ENCODE measurements at places on chromosomes 7 and 10. TPM values are rescaled to one million over a fixed set of nuclear protein-coding genes. Genes with fewer than 3 reads are reported as not detected.

The NYAP1 gene
- 1.1 TPM for total RNA-seq

DNA sequence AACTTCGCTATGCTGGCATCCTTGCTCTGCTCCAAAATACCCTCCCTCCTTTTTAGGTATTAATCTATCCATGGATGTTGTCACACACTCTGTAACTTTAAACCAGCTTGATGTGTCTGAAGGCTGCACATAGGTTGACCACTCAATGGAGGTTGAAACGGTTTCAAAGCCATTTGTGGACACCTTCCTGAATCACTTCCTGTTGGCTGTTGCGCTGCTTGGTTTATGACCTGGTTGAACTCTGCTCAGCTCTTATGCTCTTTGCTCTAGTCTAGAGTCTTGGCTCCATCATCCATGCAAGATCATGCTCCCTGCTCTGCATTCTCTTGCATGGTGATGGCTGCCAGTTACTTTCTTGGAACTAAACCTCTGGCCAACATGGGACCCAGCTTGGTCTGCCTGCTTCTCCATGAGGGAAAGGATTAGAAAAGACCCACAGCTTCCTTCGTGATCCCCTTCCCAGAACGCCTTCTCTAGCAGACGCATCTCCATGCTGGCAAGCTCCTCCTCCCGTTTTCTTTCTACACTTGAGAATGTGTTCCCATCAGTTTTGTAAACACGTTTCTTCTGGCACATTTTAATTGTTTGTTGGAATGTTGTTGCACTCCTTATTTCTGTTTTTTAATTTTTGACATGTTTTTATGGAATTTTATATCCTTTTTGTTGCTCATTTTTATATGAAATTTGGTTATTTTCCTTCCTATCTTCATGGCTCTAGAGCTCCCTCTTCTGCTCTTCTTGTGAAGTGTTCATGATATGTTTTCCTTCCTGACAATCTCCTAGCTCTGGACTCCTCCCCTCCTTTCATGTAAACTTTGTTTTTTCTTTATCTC is 149.8 kb downstream of the XPNPEP1 start:
- no peaks in the 10 kb centered on the region for H3K27me3 ChIP-seq
- H3K36me3 ChIP-seq = no peaks in the 10 kb centered on the region
- DNase-seq = peak; percentile 39
- H3K4me3 ChIP-seq = no peak overlapping the region
- no peaks in the 10 kb centered on the region for H3K4me1 ChIP-seq

The ZNF655 gene
- total RNA-seq = 138 TPM

GRCh38 chr10:125060026-125060425 is 100.3 kb downstream of the CTBP2 start:
- peaks cover 71% of the 10 kb centered on the region for H3K4me1 ChIP-seq
- H3K36me3 ChIP-seq = no peaks in the 10 kb centered on the region
- H3K27ac ChIP-seq = peak overlapping the region; percentile 66
- no peaks in the 10 kb centered on the region for H3K27me3 ChIP-seq

GRCh38 chr7:138726288-138726687 is 25.1 kb upstream of the SVOPL start:
- no peak overlapping the region for H3K4me3 ChIP-seq
- no peaks in the 10 kb centered on the region for H3K27me3 ChIP-seq
- no peak overlapping the region for H3K27ac ChIP-seq
- no peak for DNase-seq
- no peaks in the 10 kb centered on the region for H3K36me3 ChIP-seq

GRCh38 chr10:130140425-130140824 is 4.2 kb downstream of the GLRX3 start:
- H3K27ac ChIP-seq = no peak overlapping the region
- no peaks in the 10 kb centered on the region for H3K27me3 ChIP-seq
- no peak overlapping the region for H3K4me3 ChIP-seq
- H3K36me3 ChIP-seq = peaks cover 5% of the 10 kb centered on the region

The PODXL gene
- 71.2 TPM for total RNA-seq

- H3K4me1 ChIP-seq = peaks cover 4% of the 10 kb centered on the region
- no peak for DNase-seq
- no peaks in the 10 kb centered on the region for H3K36me3 ChIP-seq
- peak overlapping the region; percentile 5 for H3K4me3 ChIP-seq
Measured at GRCh38 chr7:127251036-127251464, 1.7 kb downstream of the GRM8 start.

The CDHR3 gene
- 80.3 TPM for total RNA-seq

GRCh38 chr10:11527691-11528255 is 83.7 kb downstream of the USP6NL start:
- H3K36me3 ChIP-seq = no peaks in the 10 kb centered on the region
- peak; percentile 44 for DNase-seq
- peaks cover 8% of the 10 kb centered on the region for H3K4me1 ChIP-seq

DNA sequence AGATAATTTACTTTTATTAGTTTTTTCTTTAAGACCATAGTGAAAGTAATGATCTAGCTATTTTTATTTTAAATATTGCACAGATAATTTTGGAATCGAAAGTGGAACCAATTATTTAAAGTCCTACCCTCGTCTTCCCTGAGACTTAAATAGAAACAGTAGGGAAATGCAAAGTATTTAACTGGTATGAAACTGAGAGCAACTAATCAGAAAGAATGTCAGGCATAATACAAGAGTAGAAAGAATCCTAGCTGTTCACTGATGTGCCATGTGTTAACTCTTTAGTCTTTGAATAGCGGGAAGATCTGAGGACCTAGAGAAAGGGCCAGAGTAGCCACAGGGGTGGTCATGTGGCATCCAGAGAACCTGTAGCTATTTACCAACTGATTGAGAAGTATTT is 630.0 kb downstream of the NRG3 start:
- no peaks in the 10 kb centered on the region for H3K4me1 ChIP-seq
- no peak overlapping the region for H3K27ac ChIP-seq
- DNase-seq = no peak
- no peaks in the 10 kb centered on the region for H3K27me3 ChIP-seq
- no peaks in the 10 kb centered on the region for H3K36me3 ChIP-seq

The CDCA7L gene
- total RNA-seq = 25.7 TPM

GRCh38 chr7:157278791-157279724 is 57.7 kb upstream of the DNAJB6 start:
- H3K4me1 ChIP-seq = no peaks in the 10 kb centered on the region
- peak overlapping the region; percentile 48 for H3K4me3 ChIP-seq
- no peaks in the 10 kb centered on the region for H3K27me3 ChIP-seq

- H3K4me1 ChIP-seq = no peaks in the 10 kb centered on the region
- no peak overlapping the region for H3K4me3 ChIP-seq
- no peaks in the 10 kb centered on the region for H3K36me3 ChIP-seq
Measured at GRCh38 chr10:128642023-128642422, 515.8 kb upstream of the MKI67 start.

- H3K36me3 ChIP-seq = no peaks in the 10 kb centered on the region
- no peaks in the 10 kb centered on the region for H3K4me1 ChIP-seq
- H3K27ac ChIP-seq = no peak overlapping the region
Measured at GRCh38 chr10:43870968-43871439, 222.3 kb upstream of the ZNF32 start.

DNA sequence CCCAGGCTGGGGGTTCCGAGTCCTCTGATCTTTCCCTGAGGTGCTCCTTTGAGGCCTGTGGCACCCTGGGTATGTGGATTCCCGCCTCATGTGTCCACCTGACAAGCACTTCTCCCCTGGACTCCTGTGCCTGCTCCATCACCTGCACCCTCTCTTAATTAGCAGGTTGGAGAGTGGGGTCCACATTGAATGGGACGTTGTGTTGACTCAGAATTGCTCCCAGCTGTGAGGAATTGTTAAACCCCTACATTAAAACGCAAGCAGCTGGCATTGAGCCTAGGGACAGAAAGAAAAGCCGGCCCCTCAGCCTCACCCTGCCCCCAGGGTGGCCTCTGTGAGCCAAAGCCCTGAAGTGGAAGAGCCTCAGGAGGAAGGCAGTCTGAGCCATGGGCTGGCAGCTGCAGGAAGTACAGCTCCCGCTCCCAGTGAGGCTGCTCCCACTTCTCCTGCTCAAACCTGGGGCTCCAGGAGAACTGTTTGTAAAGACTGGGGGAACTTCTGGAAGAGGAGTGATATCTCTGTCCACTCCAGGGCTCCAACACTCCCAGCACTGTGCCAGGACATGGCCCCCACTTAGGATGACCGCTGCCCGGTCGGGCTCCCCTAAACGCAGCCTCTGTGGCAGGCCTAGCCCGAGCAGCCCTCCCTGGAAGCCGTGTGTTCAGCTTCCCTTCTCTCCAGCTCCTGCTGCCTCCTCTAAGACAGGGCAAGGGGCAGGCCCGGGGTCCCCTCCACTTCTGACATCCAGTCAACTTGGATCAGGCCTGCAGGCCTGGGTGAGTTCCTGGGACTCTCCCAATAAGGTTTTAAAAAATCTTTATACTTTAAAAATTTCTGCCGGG is 1.8 kb upstream of the OPN4 start:
- DNase-seq = peak; percentile 88
- H3K36me3 ChIP-seq = no peaks in the 10 kb centered on the region
- no peaks in the 10 kb centered on the region for H3K27me3 ChIP-seq
- no peak overlapping the region for H3K4me3 ChIP-seq

GRCh38 chr10:30675791-30676718 is 46.5 kb upstream of the LYZL2 start:
- no peaks in the 10 kb centered on the region for H3K36me3 ChIP-seq
- no peaks in the 10 kb centered on the region for H3K27me3 ChIP-seq
- no peak overlapping the region for H3K4me3 ChIP-seq
- DNase-seq = no peak
- H3K4me1 ChIP-seq = no peaks in the 10 kb centered on the region

DNA sequence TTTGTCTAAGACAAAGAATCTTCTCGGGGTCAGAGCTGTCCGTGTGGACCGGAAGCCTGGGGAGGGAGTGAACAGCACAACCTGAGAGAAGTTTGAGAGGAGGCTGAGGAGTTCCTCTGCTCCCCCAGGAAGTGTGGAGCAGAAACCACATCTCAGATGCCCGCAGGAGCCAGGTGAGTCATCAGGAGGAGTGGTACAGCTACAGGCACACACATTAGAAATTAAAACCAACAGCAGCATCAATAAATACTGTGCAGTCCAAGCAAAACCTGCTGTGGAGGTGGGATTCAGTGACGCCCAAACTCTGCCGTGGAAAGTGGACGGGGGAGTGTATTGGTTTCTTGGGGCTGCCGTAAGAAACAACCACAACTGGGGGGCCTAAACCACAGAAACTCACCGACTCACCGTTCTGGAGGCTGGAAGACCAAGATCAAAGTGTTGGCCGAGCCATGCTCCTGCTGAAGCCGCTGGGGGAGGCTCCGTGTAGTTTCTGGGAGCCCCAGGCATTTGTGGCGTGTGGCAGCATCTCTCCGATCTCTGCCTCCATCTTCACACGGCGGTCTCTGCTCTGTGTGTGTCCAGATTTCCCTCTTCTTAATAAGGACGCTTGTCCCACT is 31.2 kb upstream of the GARS1 start:
- no peak overlapping the region for H3K4me3 ChIP-seq
- H3K4me1 ChIP-seq = peaks cover 33% of the 10 kb centered on the region
- no peak overlapping the region for H3K27ac ChIP-seq
- DNase-seq = no peak
- peaks cover 4% of the 10 kb centered on the region for H3K36me3 ChIP-seq
- no peaks in the 10 kb centered on the region for H3K27me3 ChIP-seq

The LRRN3 gene
- 4.7 TPM for total RNA-seq

The TUBAL3 gene
- total RNA-seq = not detected

- H3K4me1 ChIP-seq = peaks cover 9% of the 10 kb centered on the region
- H3K27ac ChIP-seq = no peak overlapping the region
- no peaks in the 10 kb centered on the region for H3K27me3 ChIP-seq
- peaks cover 34% of the 10 kb centered on the region for H3K36me3 ChIP-seq
- no peak overlapping the region for H3K4me3 ChIP-seq
Measured at GRCh38 chr7:497946-498655, 21.5 kb downstream of the PDGFA start.

GRCh38 chr10:117539361-117539773 is 3.2 kb upstream of the EMX2 start:
- no peaks in the 10 kb centered on the region for H3K36me3 ChIP-seq
- peaks cover 22% of the 10 kb centered on the region for H3K4me1 ChIP-seq
- peaks cover 90% of the 10 kb centered on the region for H3K27me3 ChIP-seq
- H3K27ac ChIP-seq = no peak overlapping the region
- H3K4me3 ChIP-seq = no peak overlapping the region

DNA sequence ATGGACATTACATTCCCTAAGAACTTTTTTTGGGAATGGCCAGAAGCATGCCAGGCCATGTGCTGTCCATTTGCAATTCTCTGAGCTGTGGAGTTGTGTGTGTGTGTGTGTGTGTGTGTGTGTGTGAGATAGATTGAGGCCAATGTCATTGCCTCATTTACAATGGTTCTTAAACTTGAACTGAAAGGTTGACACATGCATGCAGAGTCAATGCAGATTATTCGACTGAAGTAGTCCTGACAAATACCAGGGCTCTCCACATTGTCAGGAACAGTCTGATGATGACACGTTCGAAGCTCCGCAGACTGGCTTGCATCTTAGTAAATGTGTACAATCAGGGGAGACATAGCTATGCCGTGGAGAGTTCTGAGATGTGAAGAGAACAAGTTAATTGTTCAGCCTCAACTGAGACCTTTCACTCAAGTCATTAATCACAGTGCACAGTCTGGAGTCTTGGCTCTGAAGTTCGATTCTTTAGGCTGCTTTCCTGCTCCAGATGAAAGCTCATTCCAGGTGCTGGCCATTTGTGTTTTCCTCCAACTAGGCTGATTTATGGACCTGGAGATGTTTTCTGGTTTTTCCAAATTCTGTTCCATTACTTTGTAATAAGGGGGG is 921.9 kb downstream of the LRMDA start:
- H3K4me3 ChIP-seq = no peak overlapping the region
- no peaks in the 10 kb centered on the region for H3K36me3 ChIP-seq
- no peak overlapping the region for H3K27ac ChIP-seq
- H3K4me1 ChIP-seq = no peaks in the 10 kb centered on the region
- no peaks in the 10 kb centered on the region for H3K27me3 ChIP-seq

DNA sequence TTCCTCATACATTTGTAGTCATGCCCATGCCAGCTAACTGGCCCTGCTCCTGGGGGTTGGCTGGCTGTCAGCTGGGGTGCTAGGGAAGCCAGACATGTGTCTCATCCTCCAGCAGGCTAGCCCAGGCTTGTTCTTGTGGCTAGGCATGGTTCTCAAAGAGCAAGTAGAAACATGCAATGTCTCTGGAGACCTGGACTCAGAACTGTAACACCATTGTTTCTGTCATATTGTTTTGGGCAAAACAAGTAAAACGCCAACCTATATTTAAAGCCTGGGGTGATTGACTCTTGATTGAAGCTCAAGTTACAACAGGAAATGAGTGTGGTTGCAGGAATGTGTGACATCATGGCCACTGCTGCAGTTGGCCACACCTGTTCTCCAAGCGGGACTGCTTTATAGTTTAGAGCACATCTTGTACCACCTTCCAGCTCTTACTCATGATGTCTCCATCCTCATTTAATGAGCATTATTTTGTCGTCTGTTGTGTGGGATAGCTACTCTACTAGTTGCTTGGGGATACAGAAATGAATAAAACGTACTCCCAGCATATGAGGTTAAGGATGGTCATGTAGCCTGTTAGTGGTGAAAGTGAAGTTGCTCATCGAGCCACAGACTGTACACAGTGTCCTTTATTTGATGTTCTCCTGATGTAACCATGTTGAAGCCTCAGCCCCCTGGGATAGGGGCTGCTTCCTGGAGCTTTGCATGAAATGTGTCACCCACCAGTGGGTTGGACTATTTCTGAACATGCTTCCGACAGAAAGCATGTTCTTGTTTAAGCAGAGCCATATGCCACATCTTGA is 168.4 kb downstream of the SORCS3 start:
- H3K27me3 ChIP-seq = no peaks in the 10 kb centered on the region
- H3K4me3 ChIP-seq = no peak overlapping the region
- H3K4me1 ChIP-seq = no peaks in the 10 kb centered on the region
- DNase-seq = peak; percentile 8
- no peak overlapping the region for H3K27ac ChIP-seq

- H3K4me3 ChIP-seq = no peak overlapping the region
- no peaks in the 10 kb centered on the region for H3K27me3 ChIP-seq
- H3K27ac ChIP-seq = no peak overlapping the region
- peaks cover 13% of the 10 kb centered on the region for H3K36me3 ChIP-seq
- DNase-seq = no peak
- H3K4me1 ChIP-seq = no peaks in the 10 kb centered on the region
Measured at GRCh38 chr10:89339875-89340274, 12.1 kb downstream of the IFIT3 start.
